CD14-positive monocyte (primary cell): ENCODE measurements at places on chromosomes 7 and 10. TPM values are rescaled to one million over a fixed set of nuclear protein-coding genes. Genes with fewer than 3 reads are reported as not detected.

GRCh38 chr10:125627646-125628045 lies 55.3 kb downstream of the TEX36 start:
- H3K36me3 ChIP-seq: no peaks in the 10 kb centered on the region
- no peak overlapping the region for H3K4me3 ChIP-seq

- H3K27me3 ChIP-seq: no peaks in the 10 kb centered on the region
- DNase-seq: no peak
- H3K4me1 ChIP-seq: no peaks in the 10 kb centered on the region
- H3K4me3 ChIP-seq: no peak overlapping the region
- H3K27ac ChIP-seq: no peak overlapping the region
- H3K36me3 ChIP-seq: no peaks in the 10 kb centered on the region
Measured at GRCh38 chr10:54064215-54064614, 736.8 kb downstream of the PCDH15 start.

- DNase-seq: no peak
- H3K27ac ChIP-seq: no peak overlapping the region
- H3K36me3 ChIP-seq: peaks cover 99% of the 10 kb centered on the region
- no peaks in the 10 kb centered on the region for H3K4me1 ChIP-seq
Measured at GRCh38 chr10:5788969-5789368, 24.3 kb downstream of the GDI2 start.

ETV1 gene
- not detected for polyA plus RNA-seq

DNA sequence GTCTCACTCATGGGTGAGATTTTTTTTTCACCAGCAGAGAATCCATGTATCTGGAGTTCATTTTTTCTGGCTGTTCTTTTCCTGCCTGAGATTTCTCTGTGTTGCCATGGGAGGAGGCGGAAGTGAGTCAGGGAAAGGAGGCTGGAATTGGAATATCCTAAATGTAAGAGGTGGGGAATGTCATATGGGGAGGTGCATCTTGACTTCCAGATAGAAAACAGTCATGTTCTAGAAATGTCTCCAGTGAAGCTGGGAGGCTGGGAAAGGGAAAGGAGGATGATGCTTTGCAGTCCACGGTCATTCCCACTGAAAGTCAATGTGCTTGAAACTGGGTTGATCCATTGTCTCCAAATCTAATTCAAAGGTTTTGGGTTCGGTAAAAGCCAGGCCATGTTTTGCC lies 39.7 kb upstream of the HPS1 start:
- H3K36me3 ChIP-seq: no peaks in the 10 kb centered on the region
- H3K27ac ChIP-seq: no peak overlapping the region
- H3K4me3 ChIP-seq: no peak overlapping the region
- no peak for DNase-seq

KMT2E gene
- 33.1 TPM for polyA plus RNA-seq

NKX1-2 gene
- polyA plus RNA-seq: not detected

GRCh38 chr10:78296785-78297184 lies 263.1 kb downstream of the RPS24 start:
- H3K27me3 ChIP-seq: no peaks in the 10 kb centered on the region
- H3K36me3 ChIP-seq: no peaks in the 10 kb centered on the region
- DNase-seq: peak; percentile 16
- H3K4me1 ChIP-seq: peaks cover 41% of the 10 kb centered on the region

DNA sequence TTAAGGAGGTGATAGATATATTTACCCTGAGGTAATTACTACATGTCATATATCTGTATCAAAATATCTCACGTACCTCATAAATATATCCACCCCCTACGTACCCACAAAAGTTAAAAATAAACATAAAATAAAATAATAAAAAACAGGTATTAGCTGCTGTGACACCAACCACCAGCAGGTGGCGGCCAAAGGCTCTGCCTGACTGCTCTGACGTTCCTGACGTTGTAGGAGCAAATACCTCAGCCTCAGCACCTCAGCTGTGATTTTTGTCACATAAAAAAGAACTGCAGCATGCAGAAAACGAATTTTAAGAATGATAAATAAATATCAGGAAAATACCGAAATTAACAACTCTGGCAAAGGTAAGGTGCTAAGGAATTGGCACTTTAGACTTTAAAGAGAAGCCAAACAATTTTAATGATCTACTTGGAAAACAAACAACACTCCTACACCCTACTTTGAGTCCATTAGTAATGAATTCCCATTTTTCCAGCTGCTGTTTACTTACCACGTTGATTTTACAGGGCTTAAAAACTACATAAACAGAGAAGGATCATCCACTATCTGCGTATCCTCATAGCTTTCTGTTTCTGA lies 125.4 kb upstream of the TARP start:
- H3K4me1 ChIP-seq: peaks cover 22% of the 10 kb centered on the region
- H3K27ac ChIP-seq: no peak overlapping the region
- no peak overlapping the region for H3K4me3 ChIP-seq
- H3K27me3 ChIP-seq: no peaks in the 10 kb centered on the region
